ENCODE measurements at places on chromosomes 4 and X.
A peak's percentile ranks its signal among the peaks of the same experiment; 100 is the strongest.

- DNase-seq, result no peak
These were observed 49.3 kb upstream of the CLCN4 start for GRCh38 chrX:10107483-10107882.

DNA sequence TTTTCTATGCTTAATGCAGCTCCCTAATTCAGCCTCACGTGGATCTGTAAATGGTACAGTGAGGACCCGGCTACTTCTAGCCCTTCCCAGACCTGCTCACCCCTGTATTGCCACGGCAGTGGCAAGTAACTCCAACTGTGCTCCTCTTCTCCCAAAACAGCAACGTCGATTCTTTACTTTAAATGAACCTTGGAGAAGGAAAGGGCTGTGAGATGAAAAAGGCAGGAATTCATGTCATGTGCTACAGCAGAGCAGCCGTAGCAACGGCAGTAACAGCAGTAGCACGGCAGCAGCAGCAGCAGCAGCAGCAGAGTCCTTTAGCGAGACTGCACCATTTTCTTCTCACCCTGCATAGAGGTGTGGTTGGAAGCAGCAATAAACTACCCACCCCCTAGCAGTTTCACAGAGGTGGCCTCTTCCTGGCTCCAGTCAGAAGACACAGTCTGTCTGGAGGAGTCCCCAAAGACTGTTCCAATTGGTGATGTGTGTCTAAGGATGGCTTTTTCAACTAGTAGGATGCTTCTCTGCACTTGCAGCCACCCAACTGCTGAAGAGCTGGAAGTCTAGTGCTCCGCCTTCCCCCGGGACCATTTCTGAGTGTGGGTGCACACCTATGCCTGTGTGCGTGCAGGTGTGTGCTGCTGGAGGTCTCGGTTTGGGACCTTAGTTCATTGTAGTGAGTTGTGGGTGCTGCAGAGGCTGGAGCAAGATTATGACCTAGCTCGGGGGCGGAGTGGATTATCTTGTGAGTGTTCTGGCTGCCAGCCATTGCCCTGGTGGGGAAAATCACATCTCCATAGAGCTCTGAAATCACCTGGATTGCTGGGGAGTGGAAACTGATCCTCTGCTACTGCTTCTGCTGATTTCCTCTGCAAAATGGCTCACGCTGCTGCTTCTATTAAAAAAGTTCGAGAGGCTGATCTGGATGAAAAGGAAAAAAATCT, 67.2 kb downstream of the ANK2 start:
- DNase-seq, result no peak

DNA sequence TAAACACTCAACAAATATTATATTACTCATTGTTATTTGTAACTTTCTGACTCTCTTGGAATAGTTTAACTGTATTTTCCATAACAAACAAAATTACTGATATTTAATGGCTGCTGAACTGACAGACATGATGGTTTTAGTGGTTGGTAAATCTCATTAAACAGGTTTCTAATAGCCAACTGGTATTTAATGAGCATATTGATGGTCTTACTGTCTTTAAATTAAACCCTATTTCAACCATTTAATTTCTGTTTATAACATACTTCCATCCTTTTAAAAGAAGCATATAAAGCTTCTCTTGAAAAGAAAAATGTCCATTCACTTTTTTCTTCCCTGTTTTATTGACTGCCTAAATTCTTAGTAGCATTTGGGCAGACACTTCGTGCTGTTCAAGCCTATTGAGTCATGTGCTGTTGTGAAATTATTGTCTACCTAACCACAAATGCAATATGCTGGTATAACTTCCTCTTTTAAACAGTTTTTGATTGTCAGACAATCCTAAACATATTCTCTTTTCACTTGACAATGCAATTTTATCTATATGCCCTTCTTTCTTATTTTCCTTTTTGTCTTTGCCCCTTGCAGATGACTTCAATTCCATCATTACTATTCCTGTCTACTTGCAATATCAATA, 163.9 kb upstream of the SLC7A11 start:
- peak; percentile 12 for DNase-seq

- DNase-seq, result no peak
These were observed 169.9 kb downstream of the UGT8 start for GRCh38 chr4:114768501-114768900.

- no peak for DNase-seq
These were observed 23.0 kb downstream of the SNX25 start for GRCh38 chr4:185232370-185232769.

DNA sequence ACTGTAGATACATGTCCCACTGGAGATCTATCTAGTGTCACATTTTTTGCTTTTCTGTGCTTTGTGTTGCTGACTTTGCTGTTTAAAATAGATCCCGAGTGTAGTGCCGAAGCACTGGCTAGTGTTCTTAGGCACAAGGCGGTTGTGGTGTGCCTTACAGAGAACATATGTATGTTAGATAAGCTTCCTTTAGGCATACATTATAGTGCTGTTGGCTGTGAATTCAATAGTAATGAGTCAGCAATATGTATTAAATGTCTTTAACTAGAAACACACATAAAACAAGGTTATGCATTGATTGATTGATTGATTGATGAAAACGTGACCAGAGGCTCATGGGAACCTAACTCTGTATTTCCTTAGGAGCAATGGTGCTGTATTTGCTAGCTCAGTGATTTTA, 56.2 kb downstream of the COX7B2 start:
- DNase-seq, result no peak

DNA sequence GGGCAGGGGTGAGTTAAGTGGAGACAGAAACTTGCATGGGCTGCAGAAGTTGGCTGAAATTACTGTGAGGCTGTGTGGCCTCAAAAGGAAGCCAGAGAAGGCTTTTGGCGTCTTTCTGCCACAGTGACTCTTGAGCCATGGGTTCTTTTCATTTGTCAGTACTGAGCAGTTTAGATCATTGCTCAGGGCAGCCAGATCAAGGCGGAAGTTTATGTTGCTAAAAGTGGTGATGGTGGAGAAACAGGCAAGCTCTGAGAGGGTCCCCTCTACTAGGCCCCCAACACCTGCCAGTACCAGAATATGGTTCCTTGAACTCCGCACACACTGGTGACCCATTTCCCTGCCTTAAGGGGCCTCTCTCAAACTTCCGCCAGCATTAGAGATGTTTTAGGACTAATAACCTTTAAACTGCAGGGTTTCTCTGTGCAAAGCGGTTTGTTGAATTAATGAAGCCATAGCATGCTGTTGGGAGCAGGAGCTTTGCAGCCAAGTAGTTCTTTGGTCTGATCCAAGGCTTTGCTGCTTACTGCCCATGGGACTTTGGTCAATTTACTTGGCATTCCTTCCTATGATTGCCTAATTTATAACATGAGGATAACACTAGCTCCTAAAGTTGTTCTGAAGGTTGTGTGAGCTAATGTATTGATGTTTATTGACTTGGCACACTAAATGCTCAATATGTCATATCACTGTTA, 34.5 kb downstream of the RNF175 start:
- DNase-seq, result no peak

DNA sequence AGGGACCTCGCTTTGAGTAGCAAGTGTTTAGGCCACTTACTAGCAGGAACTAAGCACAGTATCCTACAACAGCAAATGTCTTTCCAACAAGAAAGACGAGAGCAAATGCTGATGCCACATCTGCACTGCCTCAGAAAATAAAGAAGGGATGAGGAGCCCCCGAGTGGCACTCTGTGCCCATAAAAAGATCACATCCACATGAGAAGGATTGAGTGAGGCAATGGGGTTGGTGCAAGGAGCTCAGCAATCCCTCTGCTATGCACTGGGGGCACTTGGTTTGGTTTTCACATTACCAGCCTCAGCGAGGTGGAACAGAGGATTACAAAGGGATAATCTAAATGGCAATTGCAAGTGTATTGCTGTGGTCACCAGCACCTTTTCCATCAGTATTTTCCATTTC, 252.8 kb upstream of the SLC7A11 start:
- no peak for DNase-seq

DNA sequence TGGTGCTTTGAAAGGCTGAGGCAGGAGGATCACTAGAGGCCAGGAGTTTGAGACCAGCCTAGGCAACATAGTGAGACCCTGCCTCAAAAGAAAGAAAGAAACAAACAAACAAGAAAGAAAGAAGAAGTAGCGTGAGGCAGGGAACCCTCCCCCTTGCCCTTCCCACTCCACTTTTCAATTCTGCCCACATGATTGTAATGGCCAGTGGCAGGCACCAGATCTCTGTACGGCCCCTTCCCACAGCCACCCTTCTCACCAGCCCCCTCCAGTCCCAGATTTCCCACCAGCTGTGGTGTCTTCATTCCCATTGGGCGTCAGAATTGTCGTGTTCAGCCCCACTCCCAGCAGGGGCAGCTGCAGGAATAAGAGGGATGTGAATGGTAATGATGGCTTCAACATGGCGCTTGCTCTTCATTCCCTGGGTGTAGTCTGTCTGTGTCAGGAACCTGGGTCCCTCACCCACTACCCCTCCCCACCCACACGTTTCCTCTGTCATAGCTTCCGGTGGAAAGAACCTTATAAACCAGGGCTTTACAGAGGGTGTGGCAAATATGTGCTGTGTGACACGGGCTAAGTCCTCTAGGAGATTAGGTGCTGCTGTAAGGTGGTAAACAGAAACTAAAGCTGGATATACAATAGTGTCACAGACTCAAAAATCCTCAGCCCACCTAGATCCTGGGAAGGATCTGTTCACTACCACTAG, at the start of gene IL2RG:
Gene IL2RG (minus strand): TSS at position 437 of the 703 bp plus-strand sequence. CDS start 38 bp downstream, at position 399.
- peak; percentile 75 for DNase-seq

GRCh38 chrX:115257711-115258110, 23.8 kb upstream of the LRCH2 start:
- DNase-seq, result no peak

DNA sequence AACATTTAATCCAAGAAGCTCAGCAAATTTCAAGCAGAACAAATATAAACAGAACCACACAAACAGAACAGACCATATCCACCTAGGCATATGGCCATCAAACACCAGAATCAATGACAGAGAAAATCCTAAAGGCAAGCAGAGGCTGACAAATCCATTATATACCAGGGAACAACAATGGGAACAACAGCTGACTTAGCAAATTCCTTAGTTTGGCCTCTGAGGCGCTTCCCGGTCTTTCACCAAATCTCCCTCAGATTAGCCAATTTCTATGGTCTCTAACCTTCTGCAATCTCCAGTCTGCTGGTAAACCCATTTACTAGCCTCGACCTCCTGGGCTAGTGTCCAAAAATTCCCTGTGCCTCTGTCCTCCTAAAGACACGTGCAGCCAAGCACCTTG, 59.2 kb downstream of the GPR143 start:
- no peak for DNase-seq

DNA sequence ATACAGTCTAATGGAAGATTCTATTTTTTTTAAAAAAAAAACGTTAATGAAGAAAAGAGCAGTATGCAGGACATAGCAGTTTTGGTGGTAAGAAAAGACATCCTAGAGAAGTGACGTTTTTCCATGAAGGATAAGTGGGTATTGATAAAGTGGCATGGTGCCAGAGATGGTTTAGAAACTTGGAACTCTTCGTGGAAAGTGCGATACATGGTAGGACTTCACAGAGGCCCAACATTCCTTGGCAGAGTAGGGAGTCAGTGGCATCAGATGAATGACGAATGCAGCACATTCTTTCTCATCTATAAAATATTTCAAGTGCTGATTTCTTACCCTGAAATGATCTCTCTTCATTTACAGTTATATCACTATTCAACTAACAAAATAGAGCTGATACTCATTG, 298.7 kb downstream of the CCSER1 start:
- no peak for DNase-seq

DNA sequence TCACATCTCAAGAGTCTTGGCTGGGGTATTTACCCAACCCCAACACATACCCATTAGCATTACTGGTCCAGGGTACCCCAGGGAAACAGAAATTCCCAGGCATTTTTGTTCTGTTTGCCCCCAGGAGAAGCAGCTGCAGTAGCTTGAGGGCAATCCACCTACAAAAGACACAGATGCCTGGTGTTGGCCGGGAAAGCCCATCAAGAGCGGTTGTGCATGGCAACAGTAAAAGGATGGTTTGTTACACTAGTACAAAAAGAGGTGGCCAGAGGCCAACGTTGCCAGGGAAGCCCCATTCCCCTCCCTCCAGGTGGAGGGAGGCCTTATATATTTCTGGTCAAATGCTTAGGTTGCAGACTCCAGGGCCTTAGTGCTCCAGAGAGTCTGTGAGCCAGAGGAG, 637.8 kb downstream of the BCOR start:
- DNase-seq, result no peak

DNA sequence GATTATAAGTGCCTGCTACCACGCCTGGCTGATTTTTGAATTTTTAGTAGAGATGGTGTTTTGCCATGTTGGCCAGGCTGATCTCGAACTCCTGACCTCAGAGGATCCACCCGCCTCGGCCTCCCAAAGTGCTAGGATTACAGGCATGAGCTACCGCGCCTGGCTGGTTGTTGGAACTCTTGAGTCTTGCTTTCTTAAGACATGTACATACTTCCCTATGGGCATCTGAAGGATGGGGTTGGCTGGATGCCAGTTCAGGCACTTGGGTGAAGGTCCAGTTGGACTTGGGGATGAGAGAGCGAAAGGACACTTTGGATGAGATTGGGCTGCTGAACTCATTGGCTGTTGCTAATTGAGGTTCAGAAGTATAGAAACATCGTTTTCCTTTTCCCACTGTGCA, 40.5 kb downstream of the ATG4A start:
- DNase-seq, result no peak

GRCh38 chrX:2642791-2643190, 48.3 kb upstream of the CD99 start:
- no peak for DNase-seq

DNA sequence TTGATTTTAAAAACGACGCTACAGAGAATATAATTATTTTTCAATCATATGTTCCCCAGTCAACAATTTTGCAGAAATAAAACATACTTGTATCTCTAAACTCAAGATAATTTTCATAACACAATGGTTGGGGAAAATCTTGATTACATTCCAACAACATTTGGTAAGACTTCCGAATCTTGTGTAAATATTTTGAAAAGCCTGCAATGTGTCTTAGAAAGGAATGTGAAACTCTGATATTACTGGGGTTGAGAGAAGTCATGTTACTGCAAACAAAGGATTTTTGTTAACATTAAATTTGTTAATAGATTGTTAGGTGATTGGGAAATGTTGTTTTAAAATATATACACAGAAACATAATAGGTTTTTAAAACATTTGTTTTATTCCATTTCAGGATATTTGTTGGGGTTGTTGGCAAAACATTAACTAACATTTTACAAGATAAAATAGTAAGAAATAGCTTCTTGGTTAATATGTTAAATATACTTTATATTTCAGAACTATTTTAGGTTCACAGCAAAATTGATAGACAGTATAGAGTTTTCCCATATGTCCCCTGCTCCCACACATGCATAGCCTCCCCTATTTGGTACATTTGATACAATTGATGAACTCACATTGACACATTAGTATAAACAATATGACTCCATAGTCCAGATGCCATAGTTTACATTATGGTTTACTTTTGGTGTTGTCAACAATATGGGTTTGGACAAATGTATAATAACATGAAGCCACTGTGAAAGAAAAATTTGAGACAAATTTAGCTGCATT, 218.6 kb upstream of the FAM47A start:
- DNase-seq, result no peak

DNA sequence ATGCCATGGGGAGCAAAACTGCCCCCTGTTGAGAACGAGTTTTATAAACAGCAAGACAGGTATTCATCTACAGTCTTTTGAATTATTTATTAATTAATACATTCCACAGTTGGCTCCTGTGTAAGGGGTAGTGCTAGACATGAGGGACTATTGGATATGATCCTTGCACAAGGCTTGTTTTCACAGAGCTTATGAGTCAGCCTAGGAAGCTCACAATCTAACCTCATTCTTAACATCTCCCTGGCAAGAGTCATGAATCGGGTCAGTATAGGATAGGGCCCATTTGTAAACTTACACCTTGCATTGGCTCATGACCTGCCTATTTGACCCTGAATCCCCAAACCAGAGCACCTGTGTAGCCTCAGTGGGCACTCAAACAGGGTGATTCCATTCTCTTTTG, 209.1 kb upstream of the HCCS start:
- DNase-seq, result no peak

- DNase-seq, result no peak
These were observed 644 bp upstream of the EBP start for GRCh38 chrX:48520976-48521352.

Data from GM06990 (cell line).